ENCODE measurements at places on chromosomes 3 and 15. TPM values are rescaled to one million over a fixed set of nuclear protein-coding genes. Genes with fewer than 3 reads are reported as not detected.

DNA sequence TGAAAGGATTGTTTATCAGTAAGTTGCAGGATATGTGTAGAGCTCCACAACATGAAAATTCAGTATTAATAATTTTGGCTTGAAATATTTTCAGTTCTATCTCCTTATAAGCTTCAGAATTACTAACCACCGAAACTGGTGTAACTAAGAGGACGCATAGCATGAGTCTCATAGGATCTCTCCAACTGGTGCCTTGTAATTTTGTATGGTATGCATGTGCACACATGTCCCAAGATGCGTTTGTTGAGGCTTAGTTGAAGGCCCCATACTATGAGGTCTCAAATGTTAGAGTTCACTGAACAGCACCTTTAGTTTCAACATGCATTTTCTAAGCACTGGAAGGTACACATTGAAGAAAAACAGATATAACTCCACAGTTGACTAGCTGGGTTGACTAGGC lies 195.4 kb downstream of the TP63 start:
- DNase-seq: no peak

- peak; percentile 12 for DNase-seq
Observed at GRCh38 chr3:42369304-42369703, 41.1 kb downstream of the LYZL4 start.

GRCh38 chr15:77168616-77169015 lies 97.7 kb upstream of the TSPAN3 start:
- DNase-seq: no peak

- DNase-seq: peak; percentile 96
Observed at GRCh38 chr15:45587095-45587862, at the start of gene BLOC1S6. BLOC1S6 (plus strand) TSS chr15:45587379; CDS start chr15:45587444, 65 bp downstream.

DNA sequence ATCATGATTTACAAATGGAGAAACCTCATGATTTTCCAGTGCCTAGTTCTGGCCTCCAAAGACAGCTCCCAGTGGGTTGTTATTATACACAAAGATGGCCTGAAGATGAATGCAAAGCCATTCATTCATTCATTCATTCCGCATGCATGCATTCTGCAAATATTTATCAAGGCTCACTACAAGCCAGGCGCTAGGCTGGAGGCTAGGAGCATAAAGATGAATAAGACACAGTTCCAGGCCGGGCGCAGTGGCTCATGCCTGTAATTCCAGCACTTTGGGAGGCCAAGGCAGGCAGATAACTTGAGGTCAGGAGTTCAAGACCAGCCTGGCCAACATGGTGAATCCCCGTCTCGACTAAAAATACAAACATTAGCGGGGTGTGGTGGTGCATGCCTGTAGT lies 2.4 kb upstream of the PSMD2 start:
- DNase-seq: no peak

- DNase-seq: no peak
Observed at GRCh38 chr3:144350125-144350524, 378.5 kb downstream of the DIPK2A start.

- no peak for DNase-seq
Observed at GRCh38 chr3:58858126-58858525, 191.6 kb upstream of the FAM3D start.

- no peak for DNase-seq
Observed at GRCh38 chr15:59701880-59702279, 12.8 kb upstream of the BNIP2 start.

- DNase-seq: no peak
Observed at GRCh38 chr3:38560996-38561717, 65.0 kb downstream of the EXOG start.

DNA sequence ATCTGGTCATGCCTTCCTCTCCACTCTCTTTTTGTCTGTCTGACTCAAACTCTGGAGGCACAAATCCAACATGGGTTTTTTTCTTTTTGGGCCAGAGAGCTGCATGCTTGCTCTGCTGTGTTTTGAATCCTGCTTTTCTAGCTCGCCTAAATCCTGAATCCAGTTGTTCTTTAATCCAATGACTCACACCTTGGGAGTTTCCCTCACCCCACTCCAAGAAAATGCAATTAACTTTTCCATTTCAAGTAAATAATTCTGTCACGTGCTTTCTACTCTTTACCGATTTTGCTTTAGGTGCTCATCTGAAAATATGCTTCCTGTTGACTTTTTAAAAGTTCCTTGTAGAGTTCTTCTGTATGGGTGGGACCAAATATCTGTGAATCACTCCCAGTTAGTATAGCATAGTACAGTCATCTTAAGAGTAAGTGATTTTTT lies 47.6 kb downstream of the SLMAP start:
- no peak for DNase-seq

GRCh38 chr3:123813876-123814275 lies 70.3 kb downstream of the MYLK start:
- DNase-seq: no peak

- no peak for DNase-seq
Observed at GRCh38 chr3:102192575-102192974, 242.2 kb upstream of the ZPLD1 start.

- DNase-seq: peak; percentile 3
Observed at GRCh38 chr3:122858373-122858772, 63.5 kb downstream of the SLC49A4 start.

DNA sequence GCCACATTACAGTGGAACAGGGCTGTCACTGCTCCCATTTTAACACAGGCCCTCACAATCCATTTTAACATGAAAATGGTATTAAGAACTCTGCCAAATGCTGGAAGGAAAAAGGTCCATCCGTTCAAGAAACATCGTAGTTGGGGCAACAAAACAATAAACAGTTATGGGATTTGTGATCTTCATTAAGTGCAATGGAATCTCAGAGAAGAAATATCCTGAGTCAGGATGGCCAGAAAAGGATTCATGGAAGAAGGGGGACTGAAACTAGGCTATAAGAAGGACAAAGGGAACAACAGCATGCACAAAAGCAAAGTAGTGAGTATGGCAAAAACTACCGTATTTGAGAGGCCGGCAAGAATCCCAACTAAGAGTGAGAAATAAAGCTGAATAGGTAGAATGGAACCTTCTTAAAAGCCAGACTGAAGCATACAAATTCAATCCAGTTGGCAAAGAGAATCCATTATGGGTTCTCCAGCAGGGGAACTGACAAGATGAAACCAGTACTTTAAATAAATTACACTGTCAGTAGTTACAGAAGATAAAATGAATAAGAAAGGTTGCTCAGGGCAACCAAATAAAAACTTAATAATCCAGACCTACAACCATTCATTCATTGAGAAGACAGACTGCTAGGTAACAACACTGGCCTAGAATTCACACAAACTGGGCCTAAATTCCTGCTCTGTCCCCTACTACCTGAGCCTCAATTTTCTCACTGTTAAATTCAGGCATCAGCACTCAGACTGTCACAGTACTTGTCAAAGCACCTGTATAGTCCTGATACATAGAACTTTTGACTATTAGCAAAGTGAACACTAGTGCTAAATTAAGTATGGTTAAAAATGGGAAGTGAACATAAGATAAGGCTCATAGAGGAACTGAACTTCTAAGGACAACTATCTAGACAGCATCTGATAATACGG lies 6.3 kb downstream of the TBL1XR1 start:
- DNase-seq: no peak

GRCh38 chr3:172138792-172139507 lies 99.6 kb downstream of the FNDC3B start:
- no peak for DNase-seq

DNA sequence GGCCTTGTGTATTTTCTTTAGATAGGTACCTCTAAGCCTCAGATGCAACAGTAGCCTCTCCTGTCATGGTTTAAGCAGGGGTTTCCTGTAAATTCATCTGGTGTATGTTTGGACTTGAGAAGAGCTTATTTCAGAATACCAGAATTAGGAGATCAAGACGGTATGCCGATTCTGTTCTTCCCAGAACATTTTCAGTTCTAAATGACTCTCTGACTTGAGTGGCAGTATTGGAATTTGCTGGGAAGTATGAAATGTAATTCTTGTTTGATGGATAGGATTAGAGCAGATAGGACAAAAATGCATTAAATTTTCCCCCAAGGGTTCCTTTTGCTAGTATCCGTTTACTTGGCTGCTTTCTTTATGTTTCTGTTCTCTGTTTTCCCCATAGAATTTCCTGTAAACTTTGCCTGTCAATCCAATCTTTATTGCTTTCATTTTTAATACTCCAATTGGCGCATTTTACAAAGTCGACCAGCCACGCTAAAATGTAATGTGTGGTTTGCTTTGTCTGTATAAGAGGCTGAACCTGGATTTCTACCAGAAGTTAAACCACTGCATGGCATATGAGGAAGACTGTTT lies 612.2 kb downstream of the RBMS3 start:
- no peak for DNase-seq

AP2M1 gene
- polyA plus RNA-seq: 371 TPM

NANOGP8 gene
- 0.29 TPM for polyA plus RNA-seq

FBLN2 gene
- 26.2 TPM for polyA plus RNA-seq

RNU6-1 gene
- polyA plus RNA-seq: not detected

UROC1 gene
- polyA plus RNA-seq: 0.11 TPM

CALML4 gene
- polyA plus RNA-seq: 36.0 TPM

ARHGEF3 gene
- polyA plus RNA-seq: 90.6 TPM

DUOX1 gene
- polyA plus RNA-seq: 2.6 TPM

MITF gene
- 49.2 TPM for polyA plus RNA-seq

ANKUB1 gene
- polyA plus RNA-seq: not detected

RGMA gene
- 10.1 TPM for polyA plus RNA-seq

ARHGEF26 gene
- 15.3 TPM for polyA plus RNA-seq

All from right renal pelvis (tissue), 4 donors.